ENCODE measurements at places on chromosomes 12 and 14.

DNA sequence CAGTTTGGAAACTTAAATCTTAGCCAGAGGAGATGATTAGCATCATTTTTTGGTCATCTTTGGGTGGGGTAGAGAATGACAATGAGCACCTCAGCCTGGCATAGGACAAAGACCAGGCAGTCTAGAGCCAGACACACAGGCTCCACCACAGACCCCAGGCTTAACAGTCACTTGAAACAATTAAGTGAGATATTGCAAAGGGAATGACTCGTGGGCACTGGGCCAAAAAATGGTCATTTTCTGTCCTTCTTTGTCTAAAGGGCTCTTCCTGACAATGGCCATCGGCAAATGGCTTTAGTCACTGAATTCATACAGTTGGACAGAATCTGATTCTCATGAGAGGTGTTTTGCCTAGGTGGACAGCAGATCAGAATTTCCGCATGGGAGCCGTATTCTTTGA is 78.0 kb upstream of the DICER1 start:
- no peak for DNase-seq

GRCh38 chr12:116697305-116697704 is 40.6 kb downstream of the SPRING1 start:
- no peak for DNase-seq

DNA sequence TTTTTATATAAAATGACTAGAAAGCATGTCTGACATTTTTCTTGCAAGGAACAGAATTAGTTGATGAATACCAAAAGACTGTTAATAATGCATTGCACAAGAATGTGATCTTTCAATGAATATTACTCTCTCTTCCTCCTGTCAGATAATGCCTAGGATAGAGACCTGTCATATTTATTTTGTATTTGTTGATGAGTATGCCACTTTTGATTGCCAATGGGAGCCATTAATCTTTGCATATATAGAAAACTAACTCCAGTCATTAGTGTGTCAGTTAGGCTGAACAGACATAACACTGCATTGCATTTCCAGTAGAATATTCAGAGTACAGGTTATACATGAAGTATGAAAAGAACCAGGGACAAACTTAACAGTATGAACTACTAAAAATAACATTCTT is 1125.3 kb downstream of the LRFN5 start:
- no peak for DNase-seq

- no peak for DNase-seq
Measured at GRCh38 chr14:33611405-33612196, 339.3 kb downstream of the EGLN3 start.

GRCh38 chr14:92792885-92793284 is 1.2 kb upstream of the GOLGA5 start:
- no peak for DNase-seq

DNA sequence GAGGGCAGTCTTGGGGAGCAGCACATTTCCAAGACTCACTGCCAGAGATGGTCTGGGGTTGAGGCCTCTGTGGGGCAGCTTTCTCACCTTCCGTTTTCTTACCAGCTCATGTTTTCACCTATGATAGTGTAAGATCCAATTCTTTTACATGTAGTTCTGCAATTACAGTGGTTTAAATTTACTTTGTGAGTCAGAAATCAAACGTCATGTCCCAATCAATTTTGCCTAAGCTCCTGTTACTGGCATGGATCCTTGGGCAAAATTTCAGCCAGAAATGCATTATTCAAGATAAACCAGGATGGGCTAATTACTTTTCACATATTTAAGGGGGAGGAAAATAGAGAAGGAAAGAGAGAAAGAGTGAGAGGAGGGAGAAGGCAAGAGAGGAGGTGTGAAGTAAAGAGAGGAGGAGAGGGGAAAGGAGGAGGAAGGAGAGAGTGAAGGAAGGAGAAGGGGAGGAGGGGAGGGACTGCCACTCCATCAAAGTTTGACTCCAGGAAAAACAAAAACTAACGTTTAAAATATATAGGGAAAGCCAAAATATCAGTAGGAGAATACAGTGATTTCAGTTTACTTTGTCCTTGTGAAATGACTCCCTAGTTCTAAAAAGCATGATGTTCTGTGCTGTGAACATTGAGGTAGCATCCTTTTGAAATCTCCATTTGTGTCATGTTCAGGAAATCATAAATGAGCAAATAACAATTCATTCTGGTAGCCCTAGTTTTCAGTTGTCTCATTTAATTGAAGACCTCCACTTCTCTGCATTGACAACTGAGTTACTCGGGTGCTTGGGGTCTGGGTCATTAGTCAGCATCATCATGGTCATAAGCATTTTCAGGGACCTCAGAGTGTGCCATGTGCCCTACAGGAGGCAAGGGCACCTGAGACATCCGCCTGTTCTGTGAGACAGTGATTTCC is 3.0 kb downstream of the BMAL2 start:
- no peak for DNase-seq

GRCh38 chr12:32902287-32902997 is 5.9 kb upstream of the PKP2 start:
- no peak for DNase-seq

All from C1 segment of cervical spinal cord (tissue), 14 donors.